ENCODE measurements at places on chromosomes 4 and X.

- no peak for DNase-seq
Observed at GRCh38 chr4:183830438-183830985, 74.6 kb upstream of the STOX2 start.

GRCh38 chr4:86106475-86106874, 253.4 kb downstream of the MAPK10 start:
- no peak for DNase-seq

DNA sequence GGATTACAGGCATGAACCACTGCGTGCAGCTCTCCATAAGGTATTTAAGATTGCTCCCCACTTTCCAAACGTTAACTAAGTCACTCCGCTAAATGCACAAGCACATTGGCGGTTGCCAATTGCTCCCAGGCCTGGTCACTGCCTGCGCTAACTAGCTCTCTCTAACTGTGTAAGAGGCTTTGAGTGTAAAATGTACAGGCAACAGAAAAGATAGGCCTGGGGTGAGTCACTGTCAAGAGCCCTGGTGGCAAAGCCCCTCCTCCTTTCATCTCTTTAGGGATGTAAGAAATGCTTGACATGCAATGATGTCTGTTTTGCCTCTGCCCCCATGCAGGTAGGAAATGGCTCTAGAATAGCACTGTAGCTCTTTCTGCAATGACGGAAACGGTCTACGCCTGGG, 329.7 kb upstream of the GATB start:
- no peak for DNase-seq

- no peak for DNase-seq
Observed at GRCh38 chr4:178412455-178412854, 970.2 kb upstream of the AGA start.

GRCh38 chr4:9895333-9895705, 113.9 kb downstream of the DRD5 start:
- no peak for DNase-seq

DNA sequence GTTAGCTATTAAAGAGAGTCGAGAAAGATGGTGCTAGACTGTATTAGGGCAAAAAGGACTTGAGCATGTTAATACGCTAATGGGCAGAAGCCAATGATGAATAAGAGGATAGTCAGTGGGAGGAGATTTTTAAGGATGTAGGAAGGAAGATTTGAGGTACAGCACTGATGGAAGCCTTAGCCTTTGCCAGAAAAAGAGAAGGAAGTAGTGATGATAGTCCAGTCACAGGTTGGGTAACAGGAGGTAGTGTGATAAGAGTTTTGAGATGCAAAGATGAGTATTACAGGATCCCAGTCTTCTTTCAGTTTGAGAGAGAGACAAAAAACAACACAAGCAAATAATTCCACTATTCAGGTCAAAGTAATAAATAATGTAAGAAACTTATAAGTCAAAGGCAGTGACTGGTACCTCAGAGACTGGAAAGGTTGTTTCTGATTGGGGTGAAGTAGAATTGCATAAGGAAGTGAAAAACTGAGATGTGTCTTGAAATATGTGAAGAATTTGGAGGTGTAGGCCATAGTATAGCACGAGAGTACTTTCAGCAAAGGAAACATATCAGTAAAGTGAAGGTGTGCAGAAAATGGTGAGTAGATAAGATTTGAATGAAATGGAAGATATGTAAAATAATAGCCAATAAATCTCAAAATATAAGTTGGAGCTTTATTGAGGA, 22.1 kb upstream of the NDNF start:
- no peak for DNase-seq

GRCh38 chr4:41189666-41190065, 24.7 kb downstream of the APBB2 start:
- DNase-seq, result no peak

DNA sequence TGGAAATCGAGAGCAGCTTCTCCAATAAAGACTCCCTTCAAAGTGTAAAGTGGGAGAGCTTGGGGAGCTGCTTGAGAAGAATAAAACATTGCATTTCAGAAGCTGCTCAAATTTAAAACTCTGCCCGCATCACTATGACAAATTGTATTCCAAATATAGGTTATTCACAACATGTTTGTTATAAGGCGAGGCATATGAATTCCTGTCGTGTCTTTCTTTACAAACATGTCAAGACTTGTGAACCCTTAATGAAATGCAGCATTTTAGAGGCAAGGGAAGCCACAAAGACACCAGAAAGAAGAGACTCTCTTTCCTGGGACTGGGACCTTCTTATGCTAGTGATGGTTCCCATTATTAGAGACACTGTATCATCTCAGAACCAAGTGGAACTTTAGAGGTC, 311.2 kb downstream of the DHX15 start:
- no peak for DNase-seq

GRCh38 chr4:4406455-4407298, 19.8 kb downstream of the NSG1 start:
- no peak for DNase-seq

All from stimulated activated CD4-positive, alpha-beta T cell treated with anti-CD3 and anti-CD28 coated beads, Interleukin-12 subunit alpha, Interleukin-12 subunit beta, amount 100 ng/mL, for 24 hours (primary cell).